Stimulated activated CD4-positive, alpha-beta T cell treated with anti-CD3 and anti-CD28 coated beads, Interleukin-12 subunit alpha, Interleukin-12 subunit beta, amount 100 ng/mL, for 48 hours (primary cell): ENCODE measurements at places on chromosomes 3 and 15.

GRCh38 chr3:95154766-95155165 lies 1091.9 kb downstream of the NSUN3 start:
- DNase-seq: no peak

DNA sequence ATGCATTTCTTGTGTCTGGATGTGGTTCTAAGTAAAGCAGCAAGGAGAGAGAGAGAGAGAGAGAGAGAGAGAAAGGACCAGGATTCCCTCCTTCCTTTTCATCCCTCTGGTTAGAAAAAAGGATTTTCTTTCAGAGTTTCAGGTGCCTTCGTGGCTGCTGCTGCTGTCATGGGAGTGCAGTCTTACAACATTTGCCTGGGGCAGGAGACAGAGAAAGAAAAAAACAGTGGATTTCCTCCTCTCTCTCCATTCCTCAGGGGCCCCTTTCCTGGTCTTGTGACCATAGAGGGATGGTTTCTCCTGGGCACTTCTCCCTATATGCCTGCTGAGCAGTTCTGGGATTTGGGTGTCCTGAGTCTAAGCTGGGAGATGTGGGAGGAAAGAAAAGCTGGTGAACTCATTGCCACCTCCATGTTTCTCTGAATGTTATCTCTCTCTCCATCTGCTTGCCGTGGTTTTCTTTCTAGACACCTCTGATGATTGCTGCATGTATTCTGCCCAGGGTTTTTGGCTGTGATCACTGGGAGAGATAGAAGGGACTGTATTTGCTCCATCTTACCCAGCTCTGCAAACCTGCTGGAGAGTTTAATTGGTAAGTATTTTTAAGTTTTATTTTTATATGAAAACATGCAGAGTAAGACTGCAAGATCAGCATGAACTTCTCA lies 142.4 kb upstream of the RGMA start:
- no peak for DNase-seq

DNA sequence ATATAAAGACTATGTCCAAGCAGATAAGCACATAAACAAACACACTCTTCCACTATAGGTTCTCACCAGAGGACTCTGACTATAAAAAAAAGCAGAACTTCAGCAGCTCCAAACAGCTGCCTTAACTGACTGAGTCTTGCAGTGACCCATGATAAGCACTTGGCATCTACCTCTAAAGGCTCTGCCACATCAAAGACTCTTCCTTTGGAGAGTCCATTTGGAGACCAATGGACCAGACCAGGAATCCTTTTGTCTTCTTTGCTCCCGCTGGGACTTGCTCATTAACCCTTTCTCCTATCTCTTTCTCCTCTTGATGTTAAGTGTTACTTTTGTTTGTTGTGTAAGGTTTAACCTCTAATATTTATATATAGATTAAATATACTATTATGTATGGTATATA lies 424.1 kb downstream of the RSL24D1 start:
- no peak for DNase-seq

- DNase-seq: no peak
Observed at GRCh38 chr3:11616551-11616950, 27.2 kb downstream of the VGLL4 start.

DNA sequence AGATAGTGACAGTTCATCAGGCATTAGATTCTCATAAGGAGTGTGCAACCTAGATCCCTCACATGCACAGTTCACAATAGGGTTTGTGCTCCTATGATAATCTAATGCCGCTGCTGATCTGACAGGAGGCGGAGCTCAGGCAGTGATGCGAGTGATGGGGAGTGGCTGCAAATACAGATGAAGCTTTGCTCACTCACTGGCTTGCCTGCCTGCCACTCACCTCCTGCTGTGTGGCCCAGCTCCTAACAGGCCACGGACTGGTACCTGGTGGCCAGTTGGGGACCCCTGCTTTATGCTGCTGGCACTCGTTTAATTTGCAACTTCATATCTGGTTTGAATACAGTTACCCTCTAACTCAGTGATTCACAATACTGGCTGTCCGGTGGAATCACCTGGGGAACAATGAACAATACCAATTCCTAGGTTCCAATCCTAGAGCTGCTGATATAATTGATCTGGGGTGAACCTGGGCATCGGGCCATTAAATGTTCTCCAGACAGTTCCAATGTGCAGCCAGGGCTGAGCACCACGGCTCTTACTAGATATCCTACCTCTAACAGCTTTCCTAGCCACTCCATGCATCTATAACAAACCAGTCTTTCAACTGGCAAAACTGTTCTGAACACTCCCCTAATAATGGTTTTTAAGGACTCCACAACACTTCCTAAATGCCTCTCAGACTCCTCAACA lies 131.4 kb downstream of the ATP1B3 start:
- DNase-seq: no peak

DNA sequence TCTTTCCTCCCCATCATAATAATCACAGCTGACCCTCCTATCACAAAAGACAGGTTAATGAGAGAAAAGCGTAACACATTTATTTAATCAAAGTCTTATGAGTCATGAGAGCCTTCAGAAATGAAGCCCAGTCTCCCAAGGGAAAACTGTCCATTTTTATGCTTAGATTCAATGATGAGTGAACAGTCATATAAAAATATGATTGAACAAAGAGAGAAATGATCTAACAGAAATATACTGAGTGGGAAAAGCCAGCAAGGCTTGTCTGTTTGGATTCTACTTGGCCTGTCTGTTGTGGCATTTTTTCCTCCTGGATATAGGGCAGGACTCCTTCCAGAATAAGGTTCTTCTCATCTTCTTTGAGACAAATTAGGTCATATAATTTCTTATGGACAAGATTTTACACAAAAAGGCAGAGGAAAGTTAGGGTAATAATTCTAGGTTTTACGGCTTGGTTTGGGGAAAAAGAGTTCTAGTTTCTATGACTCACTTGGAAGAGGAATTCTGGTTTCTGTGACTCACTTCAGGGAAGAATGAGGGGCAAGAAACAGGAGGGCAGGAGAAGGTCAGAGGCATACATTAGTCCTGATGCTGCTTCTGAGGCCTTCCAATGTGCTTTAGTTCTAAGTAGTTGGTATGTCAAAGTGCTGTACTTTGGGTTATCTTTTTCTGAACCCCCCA lies 534.2 kb downstream of the ZIC1 start:
- no peak for DNase-seq

DNA sequence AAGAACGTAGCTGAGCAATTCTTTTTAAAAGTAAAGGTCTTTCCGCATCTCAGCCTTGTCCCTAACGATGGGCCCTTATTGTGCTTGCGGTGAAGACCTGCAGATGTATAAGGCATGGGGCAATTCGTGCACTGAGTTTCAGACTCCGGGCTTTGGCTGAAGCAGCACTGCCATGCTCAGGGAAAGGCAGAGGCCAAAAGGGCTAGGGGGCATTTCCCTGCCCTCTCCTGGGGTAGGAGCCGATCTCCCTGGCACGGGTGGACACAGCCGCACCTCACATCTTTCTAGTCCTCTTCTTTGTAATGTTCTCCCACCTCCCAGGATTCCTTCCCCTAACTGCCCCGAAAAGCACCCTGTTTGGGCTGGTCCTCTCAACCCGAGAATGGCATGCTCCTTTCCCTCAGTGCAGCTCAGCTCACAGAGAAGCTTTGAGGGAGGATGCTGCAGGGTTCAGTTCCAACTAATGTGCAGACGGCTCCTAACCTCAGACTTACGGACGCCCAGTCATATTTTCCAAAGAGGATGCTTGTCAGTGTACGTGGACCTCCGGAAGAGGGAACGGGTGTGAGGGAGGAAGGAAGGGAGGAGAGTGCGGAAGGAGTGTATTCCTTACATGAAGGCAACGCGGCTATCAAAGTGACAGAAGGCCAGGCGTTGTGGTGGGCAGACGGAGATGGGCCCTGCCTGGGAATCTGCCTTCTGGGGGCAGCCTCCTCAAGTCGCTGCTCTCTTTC lies 61.2 kb downstream of the SYNM start:
- no peak for DNase-seq

DNA sequence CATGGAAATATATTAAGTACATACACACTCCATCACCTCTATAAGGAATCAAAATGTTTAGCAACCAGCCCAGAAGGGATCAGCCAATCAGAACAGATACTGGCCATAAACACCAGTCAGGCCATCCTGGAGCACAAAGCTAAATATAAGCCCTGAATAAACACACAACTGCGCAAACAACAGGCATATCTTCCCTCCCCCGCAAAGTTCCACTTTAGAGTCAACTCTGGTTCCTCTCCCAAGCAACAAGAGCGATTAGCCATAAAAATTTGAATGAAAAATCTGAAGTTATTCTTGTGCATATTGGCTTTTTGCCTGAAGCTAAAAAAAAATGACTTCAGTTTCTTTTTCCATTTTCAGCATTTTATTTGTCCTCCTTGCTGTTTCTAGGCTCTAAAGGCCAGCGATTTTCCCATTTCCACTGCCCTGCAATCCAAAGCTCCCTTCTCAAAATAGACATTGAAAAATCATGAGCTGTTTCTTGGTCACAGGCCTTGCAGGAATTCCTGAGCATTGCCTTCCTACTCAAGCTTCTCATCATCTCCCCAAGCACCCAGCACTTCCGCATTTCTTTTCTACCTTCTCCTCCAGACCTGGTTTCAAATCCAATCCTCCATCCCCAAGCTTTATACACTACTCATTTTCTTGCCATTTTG lies 247.9 kb downstream of the ZMAT3 start:
- no peak for DNase-seq
